Dermis microvascular lymphatic vessel endothelial cell (primary cell): ENCODE measurements at places on chromosomes 4 and X.

DNA sequence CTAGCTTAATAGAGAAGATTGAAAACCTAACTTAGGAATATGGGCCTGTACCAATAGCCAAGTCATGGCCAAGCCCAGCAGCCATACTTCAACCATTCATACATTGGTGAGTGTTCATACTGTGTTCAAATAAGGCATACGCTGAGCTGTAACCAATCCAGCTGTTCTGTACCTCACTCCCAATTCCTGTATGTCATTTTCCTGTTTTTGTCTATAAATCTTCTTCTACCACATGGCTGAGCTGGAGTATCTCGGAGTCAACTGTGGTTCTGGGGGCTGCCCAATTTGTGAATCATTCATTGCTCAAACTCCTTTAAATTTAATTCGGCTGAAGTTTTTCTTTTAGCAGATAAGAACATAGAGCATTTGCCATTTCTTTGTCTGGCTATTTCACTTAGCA lies 195.3 kb upstream of the ANKRD50 start:
- DNase-seq = no peak

GRCh38 chr4:86670298-86670697 lies 76.2 kb downstream of the PTPN13 start:
- DNase-seq = no peak

GRCh38 chr4:11397819-11398610 lies 30.7 kb downstream of the HS3ST1 start:
- DNase-seq = no peak

DNA sequence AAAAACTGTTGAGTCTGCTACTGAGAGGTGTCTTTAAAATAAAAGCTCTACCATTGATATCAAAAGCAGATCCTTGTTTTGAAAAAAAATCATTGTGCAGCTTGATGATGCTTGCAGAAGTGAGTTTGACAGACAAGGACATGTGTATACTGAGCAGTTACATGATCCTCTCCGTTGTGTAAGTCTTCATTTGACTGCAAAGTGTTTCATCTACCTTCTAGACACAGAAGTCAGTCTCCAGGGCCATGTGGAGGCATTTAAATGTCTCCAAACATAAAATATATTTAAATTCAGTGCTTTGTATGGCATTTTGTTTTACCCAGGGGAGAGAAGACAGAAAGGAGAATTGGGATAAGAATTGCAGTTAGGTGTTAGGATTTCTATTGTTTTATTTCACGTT lies 107.8 kb upstream of the MYOZ2 start:
- DNase-seq = no peak

DNA sequence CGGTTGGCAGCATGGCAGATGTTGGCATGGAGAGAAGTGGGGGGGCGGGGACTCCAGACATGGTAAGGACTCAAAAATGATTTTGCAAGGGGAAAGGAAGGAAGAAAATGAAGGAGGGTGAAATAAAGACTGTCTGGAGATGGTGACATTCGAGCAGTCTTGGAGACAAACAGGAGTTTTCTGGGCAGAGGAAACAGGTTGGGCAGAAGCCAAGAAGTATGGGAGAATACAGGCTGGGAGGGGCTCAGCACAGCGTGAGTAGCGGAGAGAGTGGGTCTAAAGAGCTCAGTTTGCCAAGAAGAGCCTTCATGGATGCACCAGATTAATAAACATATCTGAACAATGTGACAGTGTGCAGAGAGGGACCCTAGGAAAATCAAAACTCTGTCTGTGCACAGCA lies 13.3 kb upstream of the CRMP1 start:
- DNase-seq = no peak

DNA sequence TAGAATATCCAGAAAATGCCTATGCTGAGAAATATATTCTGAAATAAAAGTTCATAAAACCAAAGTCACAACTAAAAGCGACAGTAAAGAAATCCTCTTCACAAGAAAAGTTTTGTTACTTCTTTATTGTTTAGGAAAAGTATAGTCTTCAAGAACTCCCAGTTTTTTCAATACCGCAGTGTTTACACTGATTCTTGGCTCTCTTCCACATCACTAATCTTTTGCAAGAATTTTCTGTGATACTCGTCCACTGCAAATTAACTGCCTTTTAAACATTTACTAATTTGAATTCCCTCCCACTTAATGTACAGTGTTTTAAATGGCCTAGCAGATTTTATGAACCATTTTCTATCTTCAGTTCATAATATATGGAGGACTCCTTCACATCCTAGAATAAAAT lies 65.1 kb downstream of the HPGDS start:
- no peak for DNase-seq

DNA sequence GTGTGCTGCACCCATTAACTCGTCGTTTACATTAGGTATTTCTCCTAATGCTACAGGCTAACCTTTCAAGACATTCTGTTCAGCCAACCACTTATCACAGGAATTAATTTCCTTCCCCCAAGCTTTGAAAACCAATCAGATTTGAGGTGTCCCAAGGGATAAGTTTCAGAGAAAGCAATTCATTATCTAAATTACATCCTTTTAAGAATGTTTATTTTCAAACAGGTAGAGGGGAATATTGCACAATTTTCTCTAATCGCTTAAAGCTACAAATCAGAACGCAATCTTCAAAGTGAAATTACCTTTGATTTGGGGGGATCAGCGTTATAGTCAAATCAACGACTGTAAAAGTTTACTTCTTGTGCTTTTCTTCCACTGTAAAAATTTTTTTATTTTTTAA lies 1.6 kb downstream of the CLOCK start:
- DNase-seq = no peak

DNA sequence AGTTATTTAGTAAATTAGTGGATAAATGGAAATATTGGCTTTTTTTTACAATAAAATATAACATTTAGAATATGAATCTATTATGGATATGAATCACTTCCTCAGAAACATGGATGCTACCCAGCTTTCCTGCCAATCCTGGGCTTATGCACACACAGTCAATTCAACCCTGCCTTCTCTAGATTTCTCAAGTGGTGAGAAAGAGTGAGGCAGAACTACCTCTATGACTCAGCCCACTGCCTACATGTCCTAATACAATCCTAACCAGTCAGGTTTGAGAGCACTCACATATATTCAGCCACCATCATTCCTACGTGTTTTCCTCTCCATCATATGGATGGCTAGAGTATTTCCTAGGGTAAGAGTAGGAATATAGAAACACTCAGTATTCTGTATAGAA lies 91.1 kb upstream of the ANKRD50 start:
- DNase-seq = no peak

GRCh38 chr4:98567611-98568010 lies 90.8 kb downstream of the TSPAN5 start:
- no peak for DNase-seq
